ENCODE measurements at places on chromosomes 2 and 18. TPM values are rescaled to one million over a fixed set of nuclear protein-coding genes. Genes with fewer than 3 reads are reported as not detected.

SNED1 gene
- 39.5 TPM for total RNA-seq

CCDC138 gene
- 4.1 TPM for total RNA-seq

DNA sequence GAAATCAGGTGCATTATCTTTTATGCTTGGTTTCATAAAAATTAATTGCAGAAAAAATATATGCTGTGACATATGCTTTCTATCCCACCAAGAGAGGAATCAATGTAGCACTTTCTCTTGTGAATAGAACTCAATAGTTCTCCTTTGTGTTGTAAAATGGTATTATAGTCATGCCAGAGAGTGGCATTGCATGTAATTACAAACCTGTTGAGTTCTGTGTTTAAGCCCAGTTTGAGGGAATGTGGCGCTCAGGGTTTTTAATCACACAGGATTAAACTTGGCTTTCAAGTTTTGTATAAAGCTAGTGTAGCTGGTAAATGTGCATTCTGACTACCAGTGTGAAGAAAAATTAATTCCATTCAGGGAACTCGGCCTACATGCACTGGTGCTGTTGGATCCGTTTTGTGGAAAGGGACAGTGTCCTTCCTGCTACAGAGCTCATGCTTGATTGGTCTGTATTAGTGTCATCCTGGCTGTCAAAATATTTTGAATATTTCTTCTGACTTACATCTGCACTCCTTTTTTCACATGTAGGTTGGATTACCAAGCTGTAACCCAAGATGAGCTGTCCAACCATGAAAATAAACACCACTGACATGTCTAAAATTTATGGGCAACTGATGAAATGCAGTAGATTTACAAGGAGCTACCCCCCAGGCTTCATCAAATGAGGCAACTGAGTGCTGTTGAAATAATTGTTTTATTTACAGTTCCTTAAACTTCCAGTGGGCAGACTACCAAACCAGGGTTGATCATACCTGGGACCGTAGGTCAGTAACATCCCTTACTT, 80.3 kb downstream of the SLC4A3 start:
- peak; percentile 62 for DNase-seq

TACR1 gene
- total RNA-seq: not detected

DNA sequence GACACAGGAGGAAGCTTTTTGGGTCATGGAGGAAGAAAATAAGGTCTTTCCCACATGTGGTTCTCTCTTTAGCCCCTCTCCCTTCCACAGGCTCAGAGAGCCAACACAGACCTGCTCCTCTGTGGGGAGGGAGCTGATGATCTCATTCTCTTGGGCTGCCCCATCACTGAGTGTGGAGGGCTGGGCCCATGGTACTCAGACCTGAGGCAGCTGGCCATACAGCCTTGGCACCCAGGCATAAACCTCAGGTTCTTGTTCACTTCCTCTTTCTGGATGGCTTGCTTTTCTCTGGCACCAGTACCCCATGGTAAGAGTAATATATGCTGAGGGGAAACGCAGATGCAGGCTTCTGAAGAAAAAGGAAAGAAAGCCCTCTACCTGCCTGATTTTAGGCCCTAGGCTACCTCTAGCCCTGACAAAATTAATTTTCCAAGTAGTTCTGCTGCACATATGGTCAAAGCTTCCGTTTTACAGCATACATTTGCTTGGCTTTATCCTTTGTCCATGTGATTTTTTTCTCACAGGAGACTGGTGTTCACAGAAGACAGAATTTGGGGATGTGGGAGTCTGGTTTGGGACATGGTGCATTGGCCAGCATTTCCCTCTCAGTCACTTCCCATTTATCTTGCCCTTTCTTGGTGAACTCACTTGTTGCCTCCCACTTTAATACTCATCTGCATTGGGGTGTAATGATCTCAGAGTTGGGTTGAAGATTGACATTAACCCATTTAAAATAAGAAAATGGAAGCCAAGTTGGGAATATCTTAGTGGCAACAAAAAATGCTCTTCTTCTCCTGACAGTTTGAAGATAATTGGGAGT, 11.1 kb downstream of the DHRS9 start:
- DNase-seq: peak; percentile 56

DNA sequence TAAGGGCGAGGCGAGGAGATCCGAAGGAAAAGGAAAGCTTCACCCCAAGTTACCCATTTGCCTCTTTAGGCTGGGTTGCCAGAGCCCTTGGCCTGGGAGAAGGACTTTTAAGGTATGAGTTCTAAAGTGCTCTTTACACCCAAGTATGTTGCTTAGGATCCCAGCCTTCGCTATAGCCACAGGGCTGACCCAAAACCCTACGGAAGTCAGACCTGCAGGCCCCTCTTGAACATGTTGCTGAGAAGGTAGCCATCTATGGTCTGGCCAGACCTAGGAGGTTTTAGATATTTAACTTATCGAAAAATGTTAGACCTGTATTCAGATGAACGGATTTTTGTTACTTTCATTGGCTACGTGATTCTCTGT, 95.4 kb downstream of the PMS1 start:
- DNase-seq: no peak

- DNase-seq: no peak
These were observed 200.7 kb upstream of the KCNH7 start for GRCh38 chr2:163039266-163039665.

COL4A4 gene
- total RNA-seq: 0.51 TPM

DNA sequence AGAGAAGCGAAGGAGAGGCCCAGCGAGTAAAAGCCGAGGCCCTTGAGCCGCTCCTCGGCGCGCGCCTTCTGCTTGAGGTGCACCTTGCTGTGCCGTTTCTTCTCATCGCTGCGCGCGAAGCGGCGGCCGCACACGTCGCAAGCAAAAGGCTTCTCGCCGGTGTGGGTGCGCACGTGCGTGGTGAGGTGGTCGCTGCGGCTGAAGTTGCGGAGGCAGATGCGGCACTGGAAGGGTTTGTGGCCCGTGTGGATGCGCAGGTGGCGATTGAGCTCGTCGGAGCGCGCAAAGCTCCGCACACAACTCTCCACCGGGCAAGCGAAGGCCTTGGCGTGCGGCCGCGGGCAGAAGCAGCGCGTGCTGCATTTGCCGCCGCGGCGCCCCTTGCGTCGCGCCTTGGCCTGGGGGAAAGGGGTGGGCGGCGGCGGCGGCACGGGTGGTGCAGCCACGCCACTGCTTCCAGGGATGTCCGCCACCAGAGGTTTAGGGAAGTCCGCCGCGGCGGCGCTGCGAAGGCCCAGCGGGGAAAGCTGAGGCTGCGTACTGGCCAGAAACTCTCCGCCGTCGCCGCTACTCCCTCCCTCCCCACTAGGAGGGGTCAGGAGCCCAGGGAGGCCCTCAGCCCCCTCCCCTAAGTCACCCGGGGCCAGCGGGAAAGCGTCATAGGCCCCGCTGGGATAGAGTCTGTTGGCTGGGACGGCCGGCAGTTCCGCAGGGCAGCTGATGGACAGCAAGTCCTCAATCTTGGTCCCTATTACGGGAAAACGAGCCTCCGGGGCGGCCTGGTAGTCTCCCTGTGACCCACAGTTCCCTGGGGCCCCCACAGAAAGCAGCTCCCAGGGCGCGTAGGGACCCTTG, 1.7 kb downstream of the EGR4 start:
- DNase-seq: no peak

CNTNAP5 gene
- not detected for total RNA-seq

GRCh38 chr18:58997811-58998337, 133.2 kb downstream of the ZNF532 start:
- peak; percentile 88 for DNase-seq

RIT2 gene
- total RNA-seq: not detected

MEP1B gene
- total RNA-seq: under 0.01 TPM

ADD2 gene
- 2.5 TPM for total RNA-seq

DNA sequence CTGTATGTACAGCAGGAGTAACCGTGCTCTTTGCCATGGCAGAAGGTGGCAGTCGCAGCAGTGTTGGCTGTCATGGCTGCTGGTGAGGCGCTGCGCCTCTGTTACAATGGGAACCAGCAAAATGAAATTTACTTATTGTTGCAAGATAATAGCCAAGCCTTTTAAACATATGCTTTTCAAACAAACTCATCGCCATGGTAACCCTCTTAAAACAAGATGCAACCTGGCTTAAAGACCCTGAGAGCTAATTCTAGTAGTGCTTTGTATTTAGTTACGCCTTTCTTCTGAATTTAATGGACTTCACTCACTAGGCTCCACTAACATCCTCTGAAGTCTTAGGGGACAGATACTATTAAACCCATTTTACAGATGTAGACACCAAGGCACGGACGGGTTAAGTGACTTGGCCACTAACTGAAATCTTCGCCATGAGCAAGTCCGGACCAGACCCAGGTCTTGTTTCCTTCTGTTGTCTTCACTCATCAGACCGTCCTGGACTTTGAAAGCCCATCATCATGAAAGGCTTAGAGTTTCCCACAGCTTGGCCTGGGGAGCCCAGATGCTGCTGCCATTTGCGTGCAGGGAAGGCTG, 111.6 kb upstream of the ODC1 start:
- no peak for DNase-seq

COL3A1 gene
- total RNA-seq: 925 TPM

- peak; percentile 73 for DNase-seq
These were observed 42.1 kb upstream of the EVA1A start for GRCh38 chr2:75602724-75603342.

DNA sequence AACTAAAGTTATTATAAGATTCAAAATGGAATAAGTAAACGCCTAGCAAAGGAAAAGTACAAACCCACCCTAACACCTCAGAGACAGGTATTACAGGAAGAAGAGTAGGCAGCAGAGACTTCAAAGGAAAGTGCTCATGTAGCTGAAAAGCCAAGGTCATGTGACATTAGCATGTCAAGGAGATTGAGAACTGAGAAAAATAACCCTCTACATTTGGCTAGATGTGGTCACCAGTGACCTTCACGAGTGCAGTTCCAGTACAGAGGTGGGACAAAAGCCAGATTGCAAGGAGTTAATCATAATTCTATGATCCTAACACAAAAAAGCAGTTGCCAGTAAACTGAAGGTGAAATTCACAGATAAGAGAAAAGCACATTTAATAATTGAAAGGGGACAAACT, 252.7 kb downstream of the ZEB2 start:
- DNase-seq: no peak

SRD5A2 gene
- not detected for total RNA-seq

- no peak for DNase-seq
These were observed 139.6 kb downstream of the TCF4 start for GRCh38 chr18:55448420-55448819.

OLA1 gene
- 70.4 TPM for total RNA-seq
